A549 treated with AZD2906 at 1 μM for 4 hours (cell line): ENCODE measurements at places on chromosomes 12 and 14. TPM values are rescaled to one million over a fixed set of nuclear protein-coding genes. Genes with fewer than 3 reads are reported as not detected.

Gene GPR137C
- 0.06 to 0.15 TPM (median 0.08 TPM) in 5 replicates for total RNA-seq

Gene ART4
- 0.06 TPM in 1 of 5 replicates, not detected in the others for total RNA-seq

Gene KRT3
- total RNA-seq = 0.03 to 0.06 TPM in 2 of 5 replicates, not detected in the others

Gene KIF5A
- 0.17 to 0.24 TPM (median 0.21 TPM) in 5 replicates for total RNA-seq

Gene PKP2
- 7.6 to 9.4 TPM (median 9.0 TPM) in 5 replicates for total RNA-seq

Gene CLEC9A
- not detected in 5 replicates for total RNA-seq

Gene RFC5
- total RNA-seq = 35.1 to 43.1 TPM (median 37.3 TPM) in 5 replicates

Gene P2RX7
- not detected in 5 replicates for total RNA-seq

Gene HOXC13
- total RNA-seq = 21.9 to 37.4 TPM (median 26.0 TPM) in 5 replicates

Gene CAPZA3
- not detected in 5 replicates for total RNA-seq

Gene IRF2BPL
- total RNA-seq = 12.8 to 17.9 TPM (median 17.1 TPM) in 5 replicates

Gene KRT85
- total RNA-seq = 0.05 to 0.10 TPM in 2 of 5 replicates, not detected in the others

Gene TAC3
- 0.16 to 0.26 TPM (median 0.21 TPM) in 3 of 5 replicates, not detected in the others for total RNA-seq

Gene IGF1
- not detected in 5 replicates for total RNA-seq

Gene ACYP1
- total RNA-seq = 26.2 to 29.5 TPM (median 27.7 TPM) in 5 replicates

Gene OTOGL
- 0.02 TPM in 1 of 5 replicates, not detected in the others for total RNA-seq

Gene KLRK1
- 0.18 TPM in 1 of 5 replicates, not detected in the others for total RNA-seq

Gene NGB
- not detected in 5 replicates for total RNA-seq

Gene ANO4
- total RNA-seq = 0.07 to 0.20 TPM (median 0.10 TPM) in 5 replicates

Gene CELA1
- not detected in 5 replicates for total RNA-seq

Gene TM9SF1
- 60.6 to 69.9 TPM (median 64.6 TPM) in 5 replicates for total RNA-seq

Gene RNU4-1
- 97.7 TPM in 1 of 5 replicates, not detected in the others for total RNA-seq

Gene GARIN6
- not detected in 5 replicates for total RNA-seq

Gene KRT71
- total RNA-seq = 0.02 to 0.09 TPM (median 0.05 TPM) in 3 of 5 replicates, not detected in the others

Gene FBLN5
- total RNA-seq = 5.5 to 7.3 TPM (median 5.9 TPM) in 5 replicates

Gene SMIM41
- total RNA-seq = not detected in 5 replicates

Gene TCL1B
- total RNA-seq = not detected in 5 replicates
